ENCODE measurements at places on chromosomes 6 and 20. TPM values are rescaled to one million over a fixed set of nuclear protein-coding genes. Genes with fewer than 3 reads are reported as not detected.

- peaks cover 9% of the 10 kb centered on the region for H3K27me3 ChIP-seq
These were observed 233.6 kb downstream of the SMOC2 start for GRCh38 chr6:168674595-168674994.

DNA sequence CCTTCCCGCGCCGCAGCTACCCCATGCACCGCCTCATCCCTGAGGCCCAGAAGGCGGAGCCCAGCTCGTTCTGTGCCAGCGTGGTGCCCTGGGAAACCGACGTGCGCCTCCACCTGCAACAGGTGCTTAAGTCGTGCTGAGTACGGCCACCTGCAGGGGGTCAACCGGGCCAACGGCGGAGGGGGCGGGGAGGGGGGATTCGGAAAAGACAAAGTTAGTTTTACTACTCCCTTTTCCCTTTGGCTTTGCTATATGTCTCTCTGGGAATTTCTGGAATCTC, 168.9 kb downstream of the CDK19 start:
- H3K4me3 ChIP-seq = no peak overlapping the region
- H3K27me3 ChIP-seq = no peaks in the 10 kb centered on the region
- no peak for DNase-seq
- H3K36me3 ChIP-seq = peaks cover 6% of the 10 kb centered on the region

MEP1A gene
- total RNA-seq = not detected

SYCP2L gene
- total RNA-seq = 0.10 TPM

LAMP5 gene
- not detected for total RNA-seq

DNA sequence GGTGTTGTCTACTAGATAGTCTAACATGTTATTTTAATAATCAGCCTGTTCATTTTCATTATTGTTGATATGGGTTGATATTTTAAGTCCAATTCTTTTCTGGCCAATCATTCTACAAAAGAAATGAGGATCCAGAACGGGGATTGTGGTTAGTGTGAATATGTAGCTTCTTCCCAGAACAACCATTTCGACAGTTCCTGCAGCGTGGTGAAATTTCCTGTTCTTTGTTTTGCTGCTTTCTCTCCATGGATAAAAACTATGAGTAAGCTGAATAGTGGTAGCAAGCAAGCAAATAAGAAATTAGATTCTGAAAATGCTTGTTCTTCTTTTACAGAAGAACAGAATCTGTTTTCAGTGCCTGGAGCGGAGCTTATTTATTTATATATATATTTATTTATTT, 65.5 kb upstream of the F13A1 start:
- H3K36me3 ChIP-seq = no peaks in the 10 kb centered on the region
- H3K4me1 ChIP-seq = no peaks in the 10 kb centered on the region
- H3K4me3 ChIP-seq = no peak overlapping the region
- no peak overlapping the region for H3K27ac ChIP-seq
- DNase-seq = no peak
- peaks cover 8% of the 10 kb centered on the region for H3K27me3 ChIP-seq

DNA sequence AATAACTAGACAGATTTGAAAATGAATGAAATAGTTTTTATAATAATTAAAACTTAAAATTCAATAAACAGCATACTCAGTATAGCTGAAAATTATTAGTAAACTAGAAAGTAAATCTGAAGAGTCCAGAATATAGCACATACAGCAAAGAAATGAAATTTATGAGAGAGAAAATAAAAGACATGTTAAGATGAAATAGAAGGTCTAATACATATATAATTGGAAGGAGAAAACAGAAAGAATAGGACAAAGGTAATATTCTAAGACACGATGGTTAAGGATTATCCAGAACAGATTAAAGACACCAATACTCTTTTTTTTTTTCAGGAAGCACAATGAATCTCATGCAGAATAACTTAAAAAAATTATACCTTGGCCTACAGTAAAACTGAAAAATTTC, 69.0 kb downstream of the SESN1 start:
- no peak for DNase-seq
- no peak overlapping the region for H3K4me3 ChIP-seq
- H3K4me1 ChIP-seq = peaks cover 16% of the 10 kb centered on the region
- H3K27ac ChIP-seq = no peak overlapping the region

- H3K36me3 ChIP-seq = no peaks in the 10 kb centered on the region
- H3K4me1 ChIP-seq = no peaks in the 10 kb centered on the region
- H3K27ac ChIP-seq = no peak overlapping the region
- H3K27me3 ChIP-seq = peaks cover 1% of the 10 kb centered on the region
- H3K4me3 ChIP-seq = no peak overlapping the region
These were observed 59.3 kb downstream of the KIF6 start for GRCh38 chr6:39665861-39666260.

DNA sequence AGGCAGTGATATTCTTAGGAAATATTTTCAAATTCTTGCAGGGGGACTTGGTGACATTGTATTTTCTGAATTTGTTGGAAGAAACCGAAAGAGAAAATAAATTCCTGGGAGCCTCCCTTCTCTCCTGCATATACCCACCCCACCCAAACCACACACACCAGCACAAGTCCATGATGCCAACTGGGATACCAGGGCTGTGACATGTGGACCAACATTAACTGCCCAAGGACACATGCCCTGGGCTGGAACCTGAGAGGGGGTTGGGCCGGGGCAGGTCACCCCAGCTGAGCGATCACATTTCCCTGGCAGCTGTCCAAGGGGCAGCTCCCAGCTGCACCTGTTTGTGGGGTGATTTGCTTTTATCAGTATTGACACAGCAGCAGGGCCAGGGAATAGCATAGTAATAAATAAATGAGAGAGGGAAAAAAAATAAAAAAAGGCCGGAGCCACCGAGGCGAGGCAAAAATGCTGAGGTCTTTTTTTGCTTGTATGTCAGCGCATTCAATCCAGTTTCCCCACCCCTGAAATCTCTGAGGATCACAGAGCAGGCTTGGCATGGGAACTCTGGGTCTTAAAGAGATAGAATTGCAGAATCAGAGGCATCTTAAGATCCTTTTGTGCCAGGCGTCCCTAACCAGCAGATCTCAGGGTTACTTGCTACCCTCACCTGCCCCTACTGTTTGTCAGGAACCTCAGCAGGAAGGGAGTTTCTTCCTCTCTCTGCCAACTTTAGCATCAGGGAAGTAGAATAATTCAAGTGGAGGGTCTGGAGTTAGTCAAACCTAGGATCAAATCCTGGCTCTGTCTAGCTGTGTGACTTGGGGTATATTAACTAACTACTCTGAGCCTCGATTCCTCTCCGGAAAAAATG, 66.5 kb upstream of the PIM1 start:
- H3K4me3 ChIP-seq = peak overlapping the region; percentile 65
- H3K4me1 ChIP-seq = peaks cover 30% of the 10 kb centered on the region
- H3K27ac ChIP-seq = peak overlapping the region; percentile 79
- DNase-seq = peak; percentile 38
- H3K36me3 ChIP-seq = no peaks in the 10 kb centered on the region
- no peaks in the 10 kb centered on the region for H3K27me3 ChIP-seq

DNA sequence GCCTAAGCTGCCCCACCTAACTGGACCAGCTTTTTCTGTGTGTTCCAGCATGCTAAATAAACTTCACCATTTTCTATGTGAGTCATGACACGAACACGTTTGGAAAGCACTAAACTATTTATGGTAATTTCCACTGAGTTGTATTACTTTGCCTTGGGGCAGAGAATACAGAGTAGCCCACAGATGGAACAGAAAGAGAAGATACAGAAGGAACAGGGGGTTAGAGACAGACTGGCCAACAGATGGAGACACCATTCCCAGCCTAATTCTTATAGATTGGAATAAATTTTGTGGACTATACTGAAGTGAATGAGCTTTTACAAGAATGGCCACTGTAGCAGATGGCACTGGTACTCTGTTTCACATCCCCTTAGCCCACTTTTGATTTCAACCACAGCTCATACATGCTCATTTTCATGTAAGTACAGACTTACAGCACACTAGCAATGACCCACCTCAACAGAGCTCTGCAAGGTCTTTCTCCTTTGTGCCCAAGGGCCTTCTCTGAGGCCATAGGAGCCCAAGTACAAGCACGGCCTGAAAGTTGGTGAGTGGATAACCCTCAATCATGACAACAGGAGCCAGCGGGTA, 13.1 kb upstream of the NT5DC1 start:
- no peaks in the 10 kb centered on the region for H3K36me3 ChIP-seq
- DNase-seq = no peak
- H3K27me3 ChIP-seq = peaks cover 2% of the 10 kb centered on the region
- H3K4me1 ChIP-seq = no peaks in the 10 kb centered on the region
- no peak overlapping the region for H3K27ac ChIP-seq

ENPP5 gene
- 0.12 TPM for total RNA-seq

DNA sequence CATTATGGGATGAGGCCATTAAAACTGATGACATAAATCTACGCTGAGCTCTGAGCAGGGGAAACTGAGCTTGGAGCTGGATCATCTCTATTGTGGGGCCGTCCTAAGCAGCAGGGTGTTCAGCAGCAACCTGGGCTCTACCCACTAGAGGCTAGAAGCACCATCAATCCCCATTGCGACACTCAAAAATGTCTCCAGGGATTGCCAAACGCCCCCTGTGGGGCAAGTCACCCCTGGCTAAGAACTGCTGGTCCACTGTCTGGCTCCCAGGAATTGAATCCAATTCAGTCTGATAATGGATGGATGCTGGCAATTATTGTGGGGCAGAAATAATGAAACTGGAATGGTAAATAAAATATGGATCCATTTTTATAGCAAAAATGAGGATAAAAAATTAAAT, 38.2 kb downstream of the PMEPA1 start:
- no peaks in the 10 kb centered on the region for H3K4me1 ChIP-seq
- H3K4me3 ChIP-seq = no peak overlapping the region

SLC22A7 gene
- total RNA-seq = not detected

DNA sequence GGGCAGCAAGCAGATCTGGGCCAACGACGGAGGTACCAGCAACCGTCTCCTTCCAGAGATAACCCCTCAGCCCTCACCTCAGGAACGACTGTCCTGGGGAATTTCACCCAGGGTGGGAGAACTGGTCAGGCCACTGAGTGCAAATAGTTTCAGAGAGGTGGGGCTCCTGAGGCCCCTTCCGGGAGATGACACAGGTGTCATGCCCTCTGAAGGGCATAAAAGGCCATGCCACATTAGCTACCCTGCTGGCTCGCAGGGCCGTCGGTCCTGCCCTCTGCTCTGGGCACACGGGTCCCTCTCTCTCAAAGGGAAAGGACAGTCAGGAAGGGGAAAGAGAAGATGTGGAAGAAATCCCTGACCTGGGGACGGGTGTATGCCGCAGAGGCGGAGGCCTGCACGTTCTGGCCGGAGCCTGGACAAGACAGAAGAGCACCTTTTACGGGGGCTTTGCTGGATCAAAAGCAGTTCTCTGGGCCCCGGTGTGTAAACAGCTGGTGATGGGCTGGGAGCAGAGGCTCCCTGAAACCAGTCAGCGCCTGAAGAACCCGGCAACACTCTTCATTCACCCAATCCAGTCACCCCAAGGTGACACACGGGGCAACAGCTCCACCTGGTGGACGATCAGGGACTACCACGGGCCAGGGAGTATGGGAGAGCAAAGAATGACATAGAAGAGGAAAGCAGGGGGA, 6.4 kb upstream of the TAF8 start:
- H3K4me1 ChIP-seq = peaks cover 84% of the 10 kb centered on the region
- H3K36me3 ChIP-seq = no peaks in the 10 kb centered on the region
- H3K27ac ChIP-seq = peak overlapping the region; percentile 96
- peak overlapping the region; percentile 68 for H3K4me3 ChIP-seq
- H3K27me3 ChIP-seq = no peaks in the 10 kb centered on the region

DNA sequence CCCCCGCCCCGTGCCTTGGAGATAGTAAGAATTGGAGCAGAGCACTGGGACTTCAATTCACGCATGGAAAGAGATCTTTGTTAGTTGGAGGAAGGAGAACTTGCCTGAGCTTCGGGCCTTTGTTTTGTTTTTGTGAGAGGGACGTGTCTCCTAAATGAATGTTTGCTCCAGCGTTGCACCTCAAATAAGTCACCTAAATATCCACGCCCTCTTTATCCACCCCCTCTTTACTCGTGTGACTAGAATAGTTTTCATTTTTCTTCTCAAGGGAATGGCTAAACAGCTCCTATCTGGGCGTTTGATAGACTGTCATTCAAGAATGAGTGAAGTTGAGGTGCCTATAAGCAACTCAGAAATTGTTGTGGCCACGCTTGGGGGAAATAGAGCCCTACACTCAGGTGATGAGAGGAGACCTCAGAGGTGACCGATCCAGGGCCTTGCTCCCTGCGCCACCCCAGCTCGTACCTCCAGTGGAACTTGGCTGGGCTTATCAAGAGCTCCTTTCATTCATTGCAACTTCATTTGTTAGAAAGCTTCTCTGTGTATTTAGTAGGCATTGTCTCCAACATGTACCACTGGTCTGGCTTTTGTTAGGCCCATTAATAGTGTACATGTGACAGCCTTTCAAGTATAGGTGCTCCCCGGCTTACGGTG, 861 bp downstream of the PCMTD2 start:
- peaks cover 57% of the 10 kb centered on the region for H3K4me1 ChIP-seq
- peaks cover 2% of the 10 kb centered on the region for H3K27me3 ChIP-seq
- H3K4me3 ChIP-seq = peak overlapping the region; percentile 85
- H3K36me3 ChIP-seq = peaks cover 5% of the 10 kb centered on the region

DNA sequence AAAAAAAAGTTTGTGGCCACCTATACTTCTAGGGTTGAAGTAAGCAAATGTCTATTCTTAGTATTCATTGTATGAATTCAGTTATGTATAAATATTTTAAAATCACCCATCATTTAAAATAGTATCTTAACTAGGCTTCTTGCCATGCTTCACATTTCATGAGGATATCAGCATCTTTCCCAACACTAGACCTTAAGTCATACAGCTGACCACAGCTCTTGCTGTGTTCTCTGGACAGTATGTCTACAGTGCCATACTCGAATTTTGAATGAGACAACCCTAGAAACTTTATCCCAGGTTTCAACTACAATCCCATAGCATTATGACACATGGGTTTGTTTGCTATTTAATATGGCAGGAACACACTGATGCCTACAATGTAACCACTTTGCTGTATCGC, 5.2 kb downstream of the TXNDC5 start:
- peaks cover 15% of the 10 kb centered on the region for H3K4me1 ChIP-seq
- H3K27ac ChIP-seq = no peak overlapping the region
- H3K4me3 ChIP-seq = no peak overlapping the region
- H3K27me3 ChIP-seq = no peaks in the 10 kb centered on the region

GHRH gene
- total RNA-seq = not detected

GRCh38 chr6:22353101-22353500, 56.3 kb upstream of the PRL start:
- no peak overlapping the region for H3K4me3 ChIP-seq
- no peak for DNase-seq
- H3K27ac ChIP-seq = no peak overlapping the region
- H3K4me1 ChIP-seq = no peaks in the 10 kb centered on the region
- H3K27me3 ChIP-seq = no peaks in the 10 kb centered on the region
- no peaks in the 10 kb centered on the region for H3K36me3 ChIP-seq

GRCh38 chr6:96110878-96111277, 95.1 kb downstream of the FUT9 start:
- H3K4me3 ChIP-seq = no peak overlapping the region
- no peak overlapping the region for H3K27ac ChIP-seq
- no peaks in the 10 kb centered on the region for H3K4me1 ChIP-seq
- no peaks in the 10 kb centered on the region for H3K36me3 ChIP-seq

SLC2A10 gene
- not detected for total RNA-seq

DNA sequence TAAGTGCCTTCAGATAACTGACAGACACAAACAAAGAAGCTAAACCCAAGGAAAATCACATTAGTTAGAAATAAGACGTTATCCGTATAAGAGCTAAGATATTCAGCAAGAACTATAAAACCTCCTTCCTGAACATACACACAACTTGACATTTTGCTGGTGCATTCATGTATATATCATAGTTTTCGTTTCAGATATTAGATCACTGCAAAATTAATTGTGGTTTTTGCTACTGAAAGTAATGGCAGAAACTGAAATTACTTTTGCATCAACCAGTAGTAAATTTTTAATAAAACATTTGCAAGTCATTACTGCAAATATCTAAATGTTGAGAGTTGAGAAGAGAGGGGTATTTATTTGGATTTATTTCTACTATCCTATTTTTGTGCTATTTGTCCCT, 26.1 kb upstream of the KCNQ5 start:
- peaks cover 8% of the 10 kb centered on the region for H3K27me3 ChIP-seq
- no peak overlapping the region for H3K4me3 ChIP-seq
- H3K36me3 ChIP-seq = no peaks in the 10 kb centered on the region
- H3K27ac ChIP-seq = no peak overlapping the region
- peaks cover 6% of the 10 kb centered on the region for H3K4me1 ChIP-seq
- no peak for DNase-seq

All from activated CD4-positive, alpha-beta memory T cell treated with anti-CD3 and anti-CD28 coated beads for 36 hours (primary cell).